ENCODE measurements at places on chromosomes 1 and 21.

DNA sequence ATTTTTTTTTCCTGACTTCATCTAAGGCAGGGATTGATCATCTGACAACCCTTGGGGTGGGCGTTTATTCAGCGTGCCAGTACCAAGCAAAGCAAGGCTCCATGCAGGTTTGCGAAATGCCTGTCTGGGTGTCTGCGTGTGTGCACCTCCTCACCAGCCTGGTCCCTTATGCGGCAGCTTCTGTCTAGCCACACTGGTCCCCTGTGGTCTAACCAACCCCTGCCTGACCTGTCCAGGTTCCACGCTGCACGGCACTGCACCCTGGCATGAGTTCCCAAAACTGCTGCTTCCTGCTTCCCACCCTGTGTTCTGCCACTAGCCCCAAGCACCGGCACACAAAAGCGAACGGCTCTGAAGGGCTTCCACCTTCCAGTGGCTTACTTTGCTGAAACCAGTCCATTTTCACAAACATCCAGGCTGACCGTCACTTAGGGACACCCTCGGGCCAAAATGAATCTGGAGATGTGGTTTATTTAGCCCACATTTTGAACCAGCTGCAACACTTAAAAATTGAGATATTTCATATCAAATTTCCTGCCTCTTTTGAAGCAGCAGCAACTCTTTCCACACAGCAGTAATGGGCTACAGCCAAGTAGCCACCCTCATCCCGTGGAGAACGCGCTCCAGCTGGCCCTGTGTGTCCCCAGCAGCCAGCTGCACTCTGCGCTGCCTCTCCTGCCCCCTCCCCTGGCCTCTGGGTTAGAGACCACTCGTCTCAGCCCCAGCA lies 55.7 kb downstream of the HLCS start:
- DNase-seq = no peak

DNA sequence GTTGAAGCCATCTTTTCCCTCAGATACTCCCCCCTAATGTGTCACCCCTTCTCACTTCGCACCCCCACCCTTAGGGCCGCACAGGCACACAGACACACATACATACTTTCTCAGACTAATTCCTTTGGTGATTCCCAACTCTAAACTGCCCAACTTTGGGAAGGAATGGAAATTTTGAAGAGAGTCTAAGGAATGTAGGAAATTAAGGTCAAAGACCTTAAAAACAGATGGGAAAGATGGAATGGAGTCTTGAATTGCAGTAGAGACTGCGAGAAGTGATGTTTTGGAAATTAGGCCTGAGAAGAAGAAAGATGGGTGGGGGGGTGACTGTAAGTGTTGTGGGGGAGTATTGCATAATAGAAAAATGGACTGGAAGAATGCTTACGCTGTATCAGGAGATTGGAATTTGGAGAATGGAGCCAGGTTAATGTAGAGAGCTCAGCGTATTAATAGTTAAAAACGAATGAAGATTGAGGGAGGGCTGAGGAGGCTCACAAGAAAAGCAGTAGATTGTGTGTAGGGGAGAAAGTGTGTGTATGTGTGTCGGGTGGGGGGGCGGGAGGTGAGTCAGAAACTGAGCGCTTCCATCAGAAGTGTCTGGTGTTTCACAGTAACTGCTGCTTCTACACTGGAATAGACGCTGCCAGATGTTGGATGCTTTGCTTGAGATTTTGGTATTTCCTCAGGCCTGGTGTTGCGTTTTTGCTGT lies 1.7 kb downstream of the PIP5K1A start:
- DNase-seq = no peak

- no peak for DNase-seq
These were observed 1.8 kb downstream of the MX2 start for GRCh38 chr21:41363370-41364270.

- DNase-seq = no peak
These were observed 367.8 kb downstream of the LMO4 start for GRCh38 chr1:87696483-87696882.

GRCh38 chr1:225428881-225429455 lies 1.1 kb upstream of the LBR start:
- DNase-seq = no peak

DNA sequence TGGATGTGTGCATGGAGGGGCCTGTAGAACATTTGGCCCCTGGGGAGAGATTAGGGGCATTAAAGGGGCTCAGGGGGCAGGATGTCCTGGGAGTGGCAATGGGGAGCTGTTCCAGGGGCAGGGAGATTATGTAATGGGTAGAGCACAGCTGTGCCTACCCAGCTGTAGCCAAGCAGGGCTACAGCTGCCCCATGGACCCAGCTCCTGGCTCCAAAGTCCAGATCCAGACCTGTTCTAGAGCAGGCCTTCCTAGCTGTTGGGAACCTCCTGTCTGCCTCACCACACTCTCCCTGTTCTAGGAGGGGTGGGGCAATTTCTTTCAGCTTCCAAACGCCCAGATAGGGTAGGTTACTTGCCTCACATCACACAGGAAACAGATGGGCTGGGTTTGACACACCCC lies 5.6 kb downstream of the RPS6KA1 start:
- DNase-seq = no peak

GRCh38 chr1:205571747-205572146 lies 60.1 kb downstream of the ELK4 start:
- DNase-seq = no peak

- no peak for DNase-seq
These were observed 114.6 kb downstream of the ZBTB18 start for GRCh38 chr1:244165701-244166100.

DNA sequence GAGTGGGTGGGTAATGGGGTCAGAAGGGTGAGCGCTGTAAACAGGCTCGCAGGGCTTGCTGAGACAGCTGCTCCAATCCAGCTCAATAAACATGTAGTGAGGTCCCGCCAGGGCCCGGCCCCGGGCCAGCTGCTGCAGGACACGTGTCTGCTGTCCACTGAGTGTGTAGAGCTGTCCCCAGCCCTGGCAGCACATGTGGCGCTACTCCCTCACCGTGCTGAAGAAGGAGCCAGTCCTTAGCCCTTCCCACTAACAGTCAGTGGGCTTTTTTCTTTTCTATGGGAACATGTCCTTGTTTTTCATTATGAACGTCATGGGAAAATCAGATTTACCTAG lies 78.9 kb upstream of the C1orf174 start:
- no peak for DNase-seq

DNA sequence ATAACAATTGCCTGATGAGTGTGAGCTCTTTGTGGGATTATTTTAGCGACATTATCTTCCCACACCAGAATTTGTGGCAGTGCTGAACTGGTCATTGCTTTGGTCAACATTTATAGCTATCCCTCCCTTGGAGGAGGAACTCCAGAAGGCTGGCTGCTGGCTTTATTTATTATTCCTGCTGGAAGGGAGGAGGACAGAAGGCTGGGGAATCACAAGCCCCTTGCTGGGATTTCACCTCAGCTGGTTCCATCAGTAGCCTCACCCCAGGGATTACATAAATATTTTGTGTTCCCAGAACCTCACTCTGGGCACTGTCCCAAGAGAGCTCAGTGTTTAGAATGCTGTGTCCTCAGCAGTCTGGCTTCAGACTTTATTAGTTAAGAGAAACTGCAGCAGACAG lies 102.8 kb upstream of the C1orf21 start:
- no peak for DNase-seq

DNA sequence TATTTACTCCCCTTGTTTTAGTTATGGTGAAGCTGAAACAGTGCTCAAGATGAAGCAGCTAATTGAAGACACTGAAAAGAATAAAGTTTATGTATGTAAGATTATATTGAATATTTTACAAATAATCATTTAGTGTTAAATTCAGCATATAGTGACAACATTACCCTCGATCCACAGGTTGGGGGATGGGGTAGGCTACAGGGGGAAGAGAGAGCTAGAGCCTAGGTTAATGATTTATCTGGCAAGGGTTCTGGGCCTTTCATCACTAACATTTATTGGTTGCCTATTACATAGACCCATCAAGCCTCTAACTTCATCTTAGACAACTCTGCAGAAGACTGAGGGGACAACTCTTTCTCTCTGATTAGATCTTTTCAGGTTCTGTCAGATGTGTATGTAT lies 21.3 kb downstream of the ZCCHC17 start:
- DNase-seq = no peak

GRCh38 chr1:19456968-19457441 lies 28.3 kb downstream of the CAPZB start:
- DNase-seq = no peak

DNA sequence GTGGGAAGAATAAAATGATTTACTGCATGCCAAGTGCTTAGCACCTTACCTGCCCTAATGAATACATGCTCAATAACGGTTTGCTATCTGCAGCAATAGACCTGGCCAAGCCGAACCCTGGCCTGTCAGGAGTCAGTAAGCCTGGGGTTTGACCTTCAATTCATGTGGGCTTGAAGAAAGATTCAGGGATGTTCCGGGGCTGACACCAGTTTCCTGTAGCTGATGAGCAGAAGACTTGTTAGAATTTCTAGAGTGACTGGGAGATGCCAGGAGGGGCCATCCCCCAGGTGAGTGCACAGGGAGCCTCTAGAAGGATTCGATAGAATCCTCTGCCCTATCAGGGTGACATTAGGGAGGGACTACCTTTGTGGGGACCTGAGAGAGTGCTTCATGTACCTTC lies 210.9 kb downstream of the HIVEP3 start:
- no peak for DNase-seq

GRCh38 chr1:8476006-8476405 lies 158.1 kb downstream of the SLC45A1 start:
- DNase-seq = no peak

GRCh38 chr1:6384962-6385361 lies 8.6 kb downstream of the ACOT7 start:
- DNase-seq = no peak

- no peak for DNase-seq
These were observed 14.0 kb downstream of the A3GALT2 start for GRCh38 chr1:33306653-33307493.

DNA sequence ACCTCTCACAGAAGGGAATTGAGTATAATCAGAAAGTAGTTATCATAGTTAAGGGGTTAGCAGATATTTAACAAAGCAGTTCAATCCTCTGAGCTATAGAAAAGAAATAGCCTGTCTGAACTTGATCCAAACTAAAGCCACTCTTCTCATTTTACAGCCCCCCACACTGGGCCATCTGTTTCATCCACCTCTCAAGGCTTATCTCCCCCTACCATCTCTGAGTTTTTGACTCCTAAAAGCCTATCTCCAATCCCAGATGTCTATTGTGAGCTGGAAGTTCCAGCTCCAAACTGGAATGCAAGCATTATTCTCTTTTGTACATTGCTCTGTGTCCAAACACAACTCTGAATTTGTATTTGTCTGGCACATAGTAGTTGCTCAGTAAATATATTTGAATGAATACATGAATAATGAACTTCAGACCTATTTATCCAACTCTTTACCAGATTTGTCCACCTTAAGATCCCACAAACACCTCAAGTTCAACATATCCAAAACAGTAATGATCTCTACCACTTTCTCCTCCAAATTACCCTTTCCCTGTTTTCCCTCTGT lies 98.1 kb downstream of the PLPP3 start:
- no peak for DNase-seq

GRCh38 chr1:56825436-56825835 lies 6.2 kb upstream of the FYB2 start:
- DNase-seq = no peak

DNA sequence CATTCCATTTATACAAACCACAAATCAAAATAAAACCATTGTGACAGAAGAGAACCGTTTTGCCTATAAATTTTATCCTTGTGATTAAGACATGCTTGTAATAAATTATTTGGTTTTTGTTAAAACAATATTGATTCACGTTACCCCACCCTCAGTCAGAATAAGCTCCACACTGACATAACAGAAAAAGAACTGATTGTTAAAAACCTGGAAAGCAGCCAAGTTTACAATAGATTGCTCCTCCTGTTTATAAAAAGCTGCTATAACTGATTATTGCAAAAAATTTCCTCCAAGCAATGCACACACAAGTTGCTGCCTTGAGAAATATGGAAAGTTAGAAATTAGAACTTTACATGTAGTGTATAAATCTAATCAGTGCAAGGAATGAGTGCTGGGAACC lies 263.5 kb downstream of the SETD4 start:
- no peak for DNase-seq

DNA sequence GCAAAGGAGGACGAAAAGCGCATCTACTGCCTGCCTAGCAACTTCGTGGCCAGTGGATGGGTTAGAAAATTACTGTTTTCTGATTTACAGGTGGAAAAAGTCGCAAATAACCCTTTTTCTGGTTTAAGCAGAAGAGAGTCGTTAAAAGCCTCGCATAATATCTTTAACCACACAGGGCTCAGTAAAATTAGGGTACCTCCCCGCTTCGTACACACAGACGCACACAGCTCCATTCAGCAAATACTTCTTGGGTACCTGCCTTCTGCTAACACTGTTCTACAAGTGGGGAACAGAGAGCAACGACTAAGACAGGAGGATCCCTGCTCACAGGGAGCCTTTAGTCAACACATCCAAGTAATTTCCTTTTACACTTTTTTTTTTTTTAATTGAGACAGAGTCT lies 704 bp downstream of the ALG6 start:
- no peak for DNase-seq

GRCh38 chr1:231139659-231140654 lies 21.9 kb upstream of the TRIM67 start:
- DNase-seq = no peak

GRCh38 chr1:147417024-147417423 lies 124.3 kb upstream of the BCL9 start:
- no peak for DNase-seq

DNA sequence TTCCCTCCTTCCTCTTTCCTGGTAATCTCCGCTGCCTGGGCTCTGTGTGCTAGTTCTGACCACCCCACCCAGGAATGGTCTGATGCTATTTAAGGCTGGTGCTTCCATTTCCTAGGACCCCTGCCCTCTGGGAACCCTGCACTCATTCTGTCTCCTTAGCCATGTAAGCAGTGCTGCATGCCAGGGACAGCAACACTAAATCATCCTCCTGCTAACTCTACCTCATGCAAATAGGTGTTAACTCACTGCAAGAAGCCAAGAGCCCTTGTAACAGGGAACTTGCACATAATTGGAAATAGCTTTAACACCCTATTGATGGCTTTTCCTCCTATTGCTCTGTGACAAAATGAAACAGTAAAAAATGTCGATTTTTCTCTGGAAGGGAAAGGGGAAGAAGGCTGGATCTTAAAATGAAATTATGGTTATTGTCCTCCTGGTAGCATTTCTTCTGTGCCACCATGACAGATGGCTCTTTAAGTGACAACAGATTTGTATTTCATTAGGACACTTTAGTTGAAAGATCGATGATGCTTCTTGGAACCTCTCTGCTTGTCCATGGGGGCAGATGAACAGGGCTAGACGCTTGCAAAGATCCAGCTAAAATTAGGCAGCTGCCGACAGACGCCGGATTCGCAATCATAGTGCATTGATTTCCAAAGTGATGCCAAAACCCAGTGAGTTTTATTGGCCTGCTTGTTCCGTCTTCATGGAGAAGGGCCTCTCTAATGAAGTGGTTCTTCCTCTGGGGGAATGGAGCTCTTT lies 551.7 kb downstream of the MATN1 start:
- DNase-seq = no peak

- DNase-seq = no peak
These were observed 2.1 kb downstream of the GUK1 start for GRCh38 chr1:228142155-228142691.

DNA sequence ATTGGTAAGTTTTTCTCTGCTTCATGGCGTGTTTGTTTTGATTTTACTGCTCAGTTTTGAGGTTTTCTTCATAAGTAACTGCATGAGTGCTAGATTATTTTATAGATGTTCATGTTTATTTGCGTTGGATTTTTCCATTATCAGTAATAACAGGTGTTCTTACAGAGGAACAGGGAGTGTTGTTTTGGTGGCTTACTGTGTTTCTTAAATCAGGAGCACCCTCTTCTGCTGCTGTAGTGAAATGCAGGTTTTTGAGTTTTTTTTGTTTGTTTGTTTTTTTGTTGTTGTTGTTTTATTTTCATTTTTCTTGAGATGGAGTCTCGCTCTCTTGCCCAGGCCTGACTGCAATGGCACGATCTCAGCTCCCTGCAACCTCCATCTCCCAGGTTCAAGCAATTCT lies 32.6 kb downstream of the CTBS start:
- no peak for DNase-seq

Data from stimulated activated CD8-positive, alpha-beta memory T cell treated with anti-CD3 and anti-CD28 coated beads, Interleukin-7, amount 100 ng/mL, for 24 hours (primary cell).